ENCODE measurements at places on chromosomes 11 and 22. TPM values are rescaled to one million over a fixed set of nuclear protein-coding genes. Genes with fewer than 3 reads are reported as not detected.

DNA sequence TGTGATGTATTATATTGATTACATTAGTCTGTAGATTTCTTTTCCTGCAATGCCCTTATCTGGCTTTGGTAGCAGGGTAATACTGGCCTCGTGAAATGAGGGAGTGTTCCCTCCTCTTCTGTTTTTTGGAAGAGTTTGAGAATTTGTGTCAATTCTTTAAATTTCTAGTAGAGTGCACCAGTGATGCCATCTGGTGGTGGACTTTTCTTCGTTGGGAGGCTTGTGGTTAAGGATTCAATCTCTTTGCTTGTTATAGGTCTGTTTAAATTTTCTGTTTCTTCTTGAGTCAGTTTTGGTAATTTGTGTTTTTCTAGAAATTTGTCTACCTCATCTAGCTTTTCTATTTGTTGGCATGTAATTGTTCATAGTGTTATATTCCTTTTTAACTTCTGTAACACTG, 18.9 kb downstream of the SHANK3 start:
- peak; percentile 28 for DNase-seq

GRCh38 chr11:117874253-117874909, 2.1 kb downstream of the FXYD6 start:
- no peak for DNase-seq

DNA sequence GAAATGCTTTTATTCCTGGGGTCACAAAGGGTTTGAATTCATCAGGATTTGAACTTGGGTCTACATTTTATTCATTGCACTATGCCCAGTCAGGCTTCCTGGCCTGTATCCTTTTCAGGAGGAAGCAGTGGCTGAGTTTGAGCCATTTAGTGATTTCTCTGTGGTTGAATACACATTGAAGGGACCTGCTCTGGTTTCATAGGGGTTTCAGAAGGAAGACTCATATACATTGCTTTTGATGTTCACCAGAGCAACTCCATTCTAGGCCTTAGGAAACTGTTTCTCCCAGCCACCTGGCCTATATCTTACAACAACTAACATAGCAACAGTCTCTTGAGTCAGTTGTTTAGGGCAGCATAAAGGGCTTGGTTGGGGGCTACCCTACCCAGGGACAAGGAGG, 165.7 kb downstream of the INSC start:
- no peak for DNase-seq

DNA sequence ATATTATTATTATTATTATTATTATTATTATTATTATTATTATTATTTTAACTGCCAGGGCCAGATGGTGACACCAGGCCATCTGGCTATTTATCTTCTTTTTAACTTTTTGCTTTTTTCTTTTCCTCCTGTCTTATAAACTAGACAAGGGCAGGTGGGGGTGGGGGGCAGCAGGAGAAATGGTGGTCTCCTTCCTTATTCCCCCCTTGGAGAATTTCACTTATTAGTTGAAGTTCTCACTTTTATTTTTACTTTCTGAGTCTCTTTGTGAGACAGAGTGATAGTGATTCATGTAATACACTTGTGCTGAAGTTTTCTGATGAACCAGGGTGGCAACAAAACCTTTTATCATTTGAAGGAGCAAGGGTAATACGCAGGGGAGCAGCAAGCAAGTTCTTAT, 96.3 kb upstream of the ALKBH3 start:
- no peak for DNase-seq

- DNase-seq: no peak
These were observed 12.6 kb upstream of the GLYATL1 start for GRCh38 chr11:58926695-58927094.

DNA sequence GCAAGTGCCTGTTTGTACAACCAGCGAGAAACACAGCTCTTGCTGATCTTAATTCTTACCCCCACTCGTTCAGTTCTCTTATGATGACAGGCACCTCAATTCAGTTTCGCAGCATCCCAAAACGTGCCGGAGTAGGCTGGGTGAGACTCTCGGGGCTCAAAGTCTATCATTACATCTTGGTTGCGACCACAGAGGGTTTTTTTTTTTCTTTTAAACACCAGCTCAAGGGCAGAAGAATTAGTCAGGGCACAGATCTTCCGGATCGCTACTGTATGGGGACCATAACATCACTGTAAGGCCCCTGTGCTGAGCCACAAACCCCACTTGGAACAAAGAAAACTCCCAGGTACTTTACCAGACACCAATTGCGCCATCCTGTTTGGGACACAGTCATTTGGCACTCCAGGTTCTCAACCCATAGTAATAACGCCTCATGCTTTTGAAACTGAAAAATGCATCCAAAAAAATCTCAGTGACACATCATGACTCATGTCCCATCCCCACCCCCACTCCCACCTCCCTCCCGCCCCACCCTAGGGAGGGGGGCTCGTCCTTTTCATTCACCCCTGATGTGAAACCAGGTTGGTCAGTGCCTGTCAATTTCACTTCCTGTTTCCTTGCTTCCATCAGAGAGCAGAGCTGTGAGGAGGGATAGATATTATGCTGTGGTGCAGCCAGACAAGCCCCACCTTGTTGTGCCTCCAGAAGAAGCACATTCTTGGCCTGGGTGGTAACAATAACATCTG, 41.0 kb upstream of the CD5 start:
- peak; percentile 71 for DNase-seq

- DNase-seq: no peak
These were observed 52.5 kb downstream of the ANO1 start for GRCh38 chr11:70130636-70131035.

- no peak for DNase-seq
These were observed 1.4 kb upstream of the ROBO3 start for GRCh38 chr11:124863826-124864165.

DNA sequence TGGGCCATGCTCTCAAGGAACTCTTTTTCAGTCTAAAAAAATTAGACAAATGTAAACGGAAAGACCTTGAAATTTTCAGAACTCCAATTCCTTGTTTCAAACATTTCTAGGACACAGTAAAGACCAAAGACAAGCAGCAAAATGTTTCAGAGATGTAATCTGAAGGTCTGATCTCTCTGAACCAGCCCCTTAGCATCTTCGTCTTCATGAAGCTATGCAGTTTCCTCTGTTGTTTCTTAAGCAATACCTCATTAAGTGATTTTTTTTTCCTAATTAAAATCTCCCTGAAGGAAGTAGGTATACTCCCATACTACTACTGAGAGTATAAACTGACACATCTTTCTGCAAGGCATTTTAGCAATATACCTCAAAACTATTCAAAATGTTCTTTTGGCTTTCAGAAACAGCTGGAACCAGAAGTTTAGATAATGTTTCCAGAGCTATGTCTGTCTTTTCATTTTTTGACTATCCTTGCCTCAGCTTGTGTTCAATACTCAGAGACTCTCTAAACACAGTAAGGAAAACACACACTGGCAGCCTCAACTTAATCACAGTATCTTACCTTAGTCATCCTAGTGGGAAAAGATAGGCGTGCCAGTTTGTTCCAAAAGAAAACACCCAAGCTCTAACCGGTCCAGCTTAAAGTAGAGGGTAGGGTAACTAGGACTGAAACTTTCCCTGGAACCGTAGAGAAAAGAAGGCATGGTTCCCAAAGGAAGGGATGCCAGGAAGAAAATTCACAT, 25.1 kb downstream of the SBF2 start:
- no peak for DNase-seq

DNA sequence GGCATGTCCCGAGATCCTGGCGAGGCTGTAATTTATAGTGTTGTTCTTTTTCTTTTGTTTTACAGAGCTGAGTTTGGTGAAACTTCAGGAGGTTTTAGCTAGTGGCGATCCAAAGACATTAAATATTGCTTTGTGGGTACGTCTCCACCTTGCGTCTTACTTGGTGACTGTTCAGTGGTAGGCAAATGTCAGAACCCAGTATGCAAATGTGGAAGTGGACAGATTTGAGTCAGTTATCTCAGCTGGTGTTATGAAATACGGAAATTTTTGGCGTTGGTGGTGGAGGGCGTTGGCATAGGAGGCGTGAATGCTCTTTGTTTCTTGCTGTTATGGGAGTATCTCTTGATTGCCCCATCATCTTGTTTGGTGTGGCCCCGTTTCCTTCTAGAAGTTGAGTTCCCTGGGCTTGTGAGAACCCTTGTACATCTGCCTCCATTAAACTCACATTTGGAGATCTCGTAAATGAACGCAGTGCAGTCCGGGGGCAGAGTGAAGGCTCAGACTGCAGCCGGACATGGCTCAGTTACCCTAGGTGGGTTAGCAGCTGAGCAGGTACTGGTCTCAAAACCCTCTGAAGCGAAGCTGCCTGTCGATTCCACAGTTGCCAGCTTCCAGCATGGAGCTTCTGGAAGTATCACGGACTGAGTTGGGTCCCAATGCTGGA, 39.9 kb downstream of the PTPRJ start:
- no peak for DNase-seq

DNA sequence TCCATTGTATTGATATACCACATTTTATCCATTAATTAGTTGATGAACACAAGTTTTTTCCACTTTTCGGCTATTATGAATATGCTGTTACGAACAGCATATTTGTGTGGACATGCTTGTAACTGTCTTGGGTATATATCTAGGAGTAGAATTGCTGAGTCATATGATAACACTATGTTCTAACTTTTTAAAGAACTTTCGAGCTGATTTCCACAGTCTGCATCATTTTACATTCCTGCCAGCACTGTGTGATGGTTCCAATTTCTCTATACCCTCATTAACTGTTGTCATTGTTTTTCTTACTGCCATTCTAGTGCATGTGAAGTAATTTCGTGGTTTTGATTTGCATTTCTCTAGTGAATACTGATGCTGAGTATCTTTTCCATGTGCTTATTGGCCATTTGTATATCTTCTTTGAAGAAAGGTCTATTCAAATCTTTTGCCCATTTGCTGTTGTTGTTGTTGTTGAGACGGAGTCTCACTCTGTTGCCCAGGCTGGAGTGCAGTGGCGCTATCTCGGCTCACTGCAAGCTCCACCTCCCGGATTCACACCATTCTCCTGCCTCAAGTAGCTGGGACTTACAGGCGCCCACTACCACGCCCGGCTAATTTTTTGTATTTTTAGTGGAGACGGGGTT, 7.4 kb upstream of the RCE1 start:
- no peak for DNase-seq

- no peak for DNase-seq
These were observed 10.0 kb downstream of the RIBC2 start for GRCh38 chr22:45423524-45423923.

- no peak for DNase-seq
These were observed 117.2 kb upstream of the NTM start for GRCh38 chr11:131253142-131253655.

DNA sequence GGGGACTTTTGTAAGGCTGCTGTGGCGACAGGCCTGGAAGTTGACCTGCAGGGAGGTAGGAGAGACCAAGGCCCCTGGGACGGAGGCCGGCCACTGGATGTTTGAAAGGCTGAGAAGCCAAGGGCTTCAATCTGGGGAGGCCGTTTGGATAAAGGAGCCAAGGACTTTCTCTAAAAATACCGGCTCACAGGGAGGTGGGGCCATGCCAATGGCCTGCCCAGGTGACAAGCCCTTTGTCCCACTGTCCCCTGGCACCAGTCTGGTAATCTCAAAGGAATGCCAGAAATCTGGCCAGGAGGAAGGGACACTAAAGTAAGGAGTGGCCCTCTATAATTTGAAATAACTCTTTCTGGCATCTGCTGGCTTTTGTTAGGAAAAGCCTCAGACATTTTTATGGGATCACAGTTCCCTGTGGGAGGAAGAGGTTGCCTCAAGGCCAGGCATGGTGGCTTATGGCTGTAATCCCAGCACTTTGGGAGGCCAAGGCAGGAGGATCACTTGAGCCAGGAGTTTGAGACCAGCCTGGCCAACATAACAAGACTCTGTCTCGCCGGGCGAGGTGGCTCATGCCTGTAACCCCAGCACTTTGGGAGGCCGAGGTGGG, 1.9 kb upstream of the CHKA start:
- DNase-seq: no peak

GRCh38 chr11:45354976-45355705, 69.0 kb upstream of the SYT13 start:
- DNase-seq: peak; percentile 93

DNA sequence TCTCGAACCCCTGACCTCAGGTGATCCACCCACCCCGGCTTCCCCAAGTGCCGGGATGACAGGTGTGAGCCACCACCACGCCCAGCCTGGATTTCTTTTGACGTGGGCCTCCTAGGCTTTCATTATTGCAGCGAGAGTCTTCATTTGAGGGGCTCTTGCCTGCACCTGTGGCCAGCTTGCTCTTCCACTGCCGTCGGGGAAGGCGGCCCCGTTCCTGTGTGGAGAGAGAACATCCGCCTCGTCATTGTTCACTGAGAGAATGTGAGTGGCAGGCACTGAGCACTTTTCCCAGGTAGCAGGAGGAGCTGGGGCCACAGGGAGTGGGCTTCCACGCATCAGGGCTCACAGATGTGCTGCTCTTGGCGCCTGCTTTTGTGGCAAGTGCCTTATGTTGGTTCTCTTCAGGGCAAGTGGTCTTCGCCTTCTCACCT, 365.0 kb downstream of the TBC1D22A start:
- DNase-seq: no peak

GRCh38 chr11:19979519-19979845, 180.8 kb downstream of the DBX1 start:
- no peak for DNase-seq

DNA sequence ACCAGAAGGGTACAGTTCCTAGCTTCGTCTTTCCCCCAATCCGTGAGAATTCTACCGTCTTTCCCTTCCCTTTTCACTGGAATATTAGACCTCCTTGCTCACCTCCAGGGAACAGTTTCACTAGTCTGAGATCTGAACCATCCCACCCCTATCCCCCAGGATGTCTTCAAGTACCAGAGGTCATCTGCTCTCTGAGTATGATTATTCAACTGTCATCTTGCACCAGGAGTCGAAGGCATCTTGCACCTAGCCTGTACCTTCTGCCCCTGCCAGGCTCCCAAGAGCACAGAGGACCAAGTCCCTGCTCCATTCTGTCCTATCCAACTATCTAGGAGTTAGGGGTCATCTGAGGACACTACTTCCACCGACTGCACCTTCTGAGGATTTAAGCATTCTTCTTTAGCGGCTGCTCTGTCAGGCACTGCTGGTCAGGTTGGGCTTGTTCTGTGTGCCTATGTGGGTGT, 804 bp downstream of the ACER3 start:
- DNase-seq: no peak

DNA sequence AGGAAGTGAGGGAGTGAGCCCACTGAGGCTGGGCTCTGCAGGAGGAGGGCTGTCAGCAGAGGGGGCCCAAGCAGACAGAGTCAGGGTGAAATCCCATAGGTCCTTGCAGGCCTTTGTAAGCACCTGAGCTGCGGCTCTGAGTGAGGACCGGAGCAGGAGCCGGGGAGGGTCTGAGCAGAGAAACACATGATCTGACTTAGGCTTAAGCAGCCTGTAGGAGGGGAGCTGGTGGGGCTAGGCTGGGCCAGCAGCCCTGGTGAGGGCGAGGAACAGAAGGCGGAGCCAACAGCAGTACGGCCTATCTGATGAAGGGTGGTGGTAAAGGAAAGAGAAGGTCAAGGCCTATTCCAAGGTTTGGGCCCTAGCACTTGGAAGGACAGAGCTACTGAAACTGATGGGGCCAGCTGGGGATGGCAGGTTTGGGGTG, 26.9 kb upstream of the CBX7 start:
- DNase-seq: no peak

Gene TRPC6
- not detected for total RNA-seq

Gene YAP1
- 0.63 TPM for total RNA-seq

Gene RGL4
- 24.2 TPM for total RNA-seq

Gene SCGB1C1
- not detected for total RNA-seq

Gene KCNQ1
- 20.9 TPM for total RNA-seq

Gene TRIM49D2
- total RNA-seq: not detected

Gene RIBC2
- total RNA-seq: 0.61 TPM

Gene RIMBP3B
- 0.60 TPM for total RNA-seq

Gene OR4D5
- total RNA-seq: not detected

Gene OR5AS1
- not detected for total RNA-seq
